Stromal cell of bone marrow (primary cell): ENCODE measurements at places on chromosomes 1 and 21.

- no peak for DNase-seq
Observed at GRCh38 chr1:232709386-232709785, 79.5 kb upstream of the SIPA1L2 start.

DNA sequence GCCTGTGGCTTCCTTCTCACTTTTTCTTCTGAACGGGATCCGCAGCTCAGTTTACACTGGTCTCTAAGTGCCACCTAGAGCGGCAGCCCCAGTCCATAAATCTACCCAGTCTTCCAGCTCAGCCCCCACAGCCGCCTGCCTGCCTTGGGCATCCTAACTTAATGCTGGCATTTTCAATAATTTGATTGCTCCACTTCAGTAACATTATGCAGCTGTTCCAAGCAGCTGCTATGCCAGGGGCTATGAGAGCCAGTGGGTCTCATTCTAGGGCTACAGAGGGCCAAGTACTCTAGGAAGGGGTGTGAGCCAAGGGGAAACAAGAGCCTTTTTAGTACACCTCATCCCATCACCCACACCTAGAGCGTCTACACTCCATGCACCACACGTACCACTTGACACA, 48.4 kb upstream of the COA6 start:
- DNase-seq: no peak

DNA sequence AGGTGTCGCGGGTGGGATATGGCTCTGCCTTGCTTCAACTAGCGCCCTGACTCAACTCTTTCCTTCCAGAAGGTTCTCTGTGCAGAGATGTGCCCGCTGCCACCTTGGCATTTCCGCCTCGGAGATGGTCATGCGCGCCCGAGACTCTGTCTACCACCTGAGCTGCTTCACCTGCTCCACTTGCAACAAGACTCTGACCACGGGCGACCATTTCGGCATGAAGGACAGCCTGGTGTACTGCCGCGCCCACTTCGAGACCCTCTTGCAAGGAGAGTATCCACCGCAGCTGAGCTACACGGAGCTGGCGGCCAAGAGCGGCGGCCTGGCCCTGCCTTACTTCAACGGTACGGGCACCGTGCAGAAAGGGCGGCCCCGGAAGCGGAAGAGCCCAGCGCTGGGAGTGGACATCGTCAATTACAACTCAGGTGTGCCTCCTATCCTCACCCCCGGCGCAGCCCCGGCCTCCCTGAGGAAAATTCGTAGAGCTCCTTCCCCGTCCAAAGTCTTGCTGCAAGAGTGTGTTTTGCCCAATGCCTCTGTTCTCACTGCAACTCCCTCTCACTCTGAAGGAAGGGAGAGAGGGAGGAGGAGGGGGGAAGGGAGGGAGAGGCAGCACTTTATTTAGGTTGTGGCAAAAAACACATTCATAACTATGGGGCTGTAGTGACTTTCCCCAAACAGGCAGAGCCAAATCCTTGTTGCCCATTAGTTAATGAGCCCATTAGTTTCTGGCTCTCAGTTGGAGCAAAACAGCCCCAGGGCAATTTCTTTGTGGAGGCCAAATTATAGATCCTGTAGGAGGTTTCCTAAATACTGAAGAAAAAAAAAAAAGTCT, 4.3 kb downstream of the LHX9 start:
- no peak for DNase-seq

GRCh38 chr21:40516335-40516734, 330.6 kb downstream of the DSCAM start:
- DNase-seq: no peak

DNA sequence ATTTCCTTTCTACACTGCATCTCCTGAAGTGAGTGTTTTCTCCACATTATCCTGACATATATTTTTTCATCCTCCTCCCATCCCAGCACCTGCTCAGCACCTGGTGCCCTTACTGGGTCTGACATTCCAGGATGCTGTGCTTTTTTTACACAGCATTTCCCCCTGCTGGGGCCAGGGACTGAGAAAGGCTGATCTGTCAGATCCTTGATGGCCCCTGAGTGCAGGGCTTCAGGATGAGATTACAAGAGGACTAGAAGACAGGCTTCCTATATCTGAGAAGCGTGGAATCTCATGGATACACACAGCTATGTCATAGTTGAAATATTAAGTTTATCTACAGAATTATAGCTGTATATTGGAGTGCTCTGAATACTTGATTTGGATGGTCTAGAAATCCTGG, 24.4 kb downstream of the RCAN1 start:
- DNase-seq: no peak

DNA sequence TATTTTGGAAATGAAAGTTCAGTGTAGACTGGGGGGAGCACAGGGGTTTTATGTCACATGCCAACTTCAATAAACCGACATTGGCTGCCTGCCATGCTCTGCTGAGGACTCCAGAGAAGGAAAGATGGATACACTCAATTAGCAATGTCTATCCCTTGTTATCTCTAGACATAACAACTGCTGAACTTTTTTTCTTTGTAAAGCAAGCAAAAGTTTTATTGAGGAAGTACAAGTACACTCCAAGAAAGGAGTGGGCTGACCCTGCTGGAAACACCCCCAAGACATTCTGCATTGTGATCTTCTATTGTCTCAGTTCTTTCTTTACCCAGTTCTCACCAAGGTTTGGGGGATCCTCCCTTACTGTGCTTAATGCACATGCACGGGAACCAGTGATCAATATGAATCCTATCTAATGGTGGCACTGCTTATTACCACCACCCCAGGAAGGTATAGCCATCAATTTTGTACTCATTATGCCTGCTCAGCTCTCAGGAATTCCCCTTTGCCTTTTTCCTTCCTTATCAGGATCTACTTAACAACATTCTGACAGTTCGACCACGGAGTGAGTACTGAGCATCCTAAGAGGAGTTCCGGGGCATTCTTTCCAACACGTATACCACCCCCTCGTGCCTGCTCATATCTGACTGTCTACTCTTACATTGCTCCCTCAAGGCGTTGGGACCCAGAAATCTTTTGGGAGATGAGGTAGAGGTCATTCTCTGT, 28.7 kb downstream of the SYNJ1 start:
- DNase-seq: no peak
